Stimulated activated CD4-positive, alpha-beta T cell treated with anti-CD3 and anti-CD28 coated beads, Interleukin-2, amount 100 ng/mL, for 24 hours (primary cell): ENCODE measurements at places on chromosomes 5 and 9.

DNA sequence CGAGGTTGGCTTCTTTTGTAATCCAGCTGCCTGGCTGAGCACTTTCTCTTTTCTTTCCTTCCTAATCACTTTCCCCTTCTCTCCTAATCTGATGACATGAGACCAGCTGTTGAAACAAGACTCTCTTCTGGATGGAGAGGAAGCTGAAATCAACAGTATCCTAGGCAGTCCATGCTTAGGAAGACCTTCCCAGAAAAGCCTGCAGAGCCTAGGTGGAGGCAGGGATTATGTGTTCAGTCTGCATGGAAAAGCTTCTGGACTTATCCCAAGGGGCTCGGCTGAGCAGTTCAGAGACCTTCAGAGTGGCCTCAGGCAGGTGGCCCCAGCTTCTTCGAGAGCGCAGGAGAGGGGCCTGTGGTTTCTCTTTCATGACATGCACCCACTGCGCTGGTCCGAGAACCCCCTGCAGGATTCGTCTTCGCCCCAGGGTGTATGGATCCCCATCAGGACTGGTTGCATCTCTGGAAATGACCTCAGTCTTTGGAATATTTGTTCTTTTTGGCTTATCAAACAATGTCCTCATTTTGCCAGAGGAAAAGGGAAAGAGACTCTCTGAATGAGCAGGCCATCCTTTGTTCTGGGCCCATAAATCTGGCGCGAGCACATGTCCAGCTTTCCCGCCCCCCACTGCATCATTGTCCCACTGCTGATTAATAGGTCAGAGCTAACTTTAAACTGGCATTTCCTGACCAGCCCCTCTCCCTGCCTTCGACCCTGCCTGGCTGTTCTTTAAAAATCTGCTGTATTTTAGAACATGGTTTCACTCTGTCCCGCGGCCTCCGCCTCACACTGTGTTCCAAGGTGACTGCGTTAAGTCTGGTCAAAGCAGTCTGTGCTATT is 177.9 kb upstream of the KLF4 start:
- DNase-seq: no peak

DNA sequence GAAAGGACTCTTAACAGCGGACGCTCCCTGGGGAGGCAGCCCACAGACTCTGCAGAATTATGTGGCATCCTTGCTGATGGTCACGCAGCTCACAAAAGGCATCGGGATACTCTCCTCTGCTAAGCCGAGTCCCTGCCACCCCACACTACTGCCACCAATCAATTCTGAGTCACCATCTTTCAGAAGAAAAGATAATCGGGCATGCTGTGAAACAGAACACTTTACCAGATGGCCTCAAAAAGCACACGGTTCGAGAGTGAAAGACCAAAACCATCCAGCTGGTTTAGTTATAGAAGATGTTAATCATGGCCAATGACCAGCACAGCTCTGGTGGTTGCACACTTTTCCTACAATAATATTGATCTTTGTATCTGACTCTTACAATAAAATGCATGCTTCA is 136.3 kb downstream of the MYO10 start:
- no peak for DNase-seq

- no peak for DNase-seq
These were observed 908.0 kb upstream of the COX7C start for GRCh38 chr5:85709728-85710127.

- no peak for DNase-seq
These were observed 764 bp upstream of the GRIN1 start for GRCh38 chr9:137138058-137138721.

GRCh38 chr9:114153761-114154599 is 1.4 kb upstream of the COL27A1 start:
- DNase-seq: peak; percentile 10

DNA sequence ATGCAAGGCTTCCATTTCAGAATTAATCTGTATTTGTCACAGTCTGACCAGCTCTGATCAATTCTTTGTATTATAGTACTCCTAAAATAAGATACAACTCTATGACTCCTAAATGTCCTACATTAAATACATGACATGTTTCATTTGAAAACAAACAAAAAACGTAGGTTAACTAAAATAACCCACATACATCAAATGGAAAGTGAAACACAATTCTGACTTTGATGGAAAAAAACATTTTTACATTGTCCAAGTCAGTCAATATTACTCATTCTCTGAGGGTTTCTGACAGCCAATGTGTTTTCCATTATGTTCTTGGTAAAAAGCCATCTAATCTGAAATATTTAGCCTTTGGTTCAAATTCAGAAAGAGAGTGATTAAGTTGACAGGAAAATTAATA is 8.7 kb downstream of the HMGCS1 start:
- DNase-seq: no peak

DNA sequence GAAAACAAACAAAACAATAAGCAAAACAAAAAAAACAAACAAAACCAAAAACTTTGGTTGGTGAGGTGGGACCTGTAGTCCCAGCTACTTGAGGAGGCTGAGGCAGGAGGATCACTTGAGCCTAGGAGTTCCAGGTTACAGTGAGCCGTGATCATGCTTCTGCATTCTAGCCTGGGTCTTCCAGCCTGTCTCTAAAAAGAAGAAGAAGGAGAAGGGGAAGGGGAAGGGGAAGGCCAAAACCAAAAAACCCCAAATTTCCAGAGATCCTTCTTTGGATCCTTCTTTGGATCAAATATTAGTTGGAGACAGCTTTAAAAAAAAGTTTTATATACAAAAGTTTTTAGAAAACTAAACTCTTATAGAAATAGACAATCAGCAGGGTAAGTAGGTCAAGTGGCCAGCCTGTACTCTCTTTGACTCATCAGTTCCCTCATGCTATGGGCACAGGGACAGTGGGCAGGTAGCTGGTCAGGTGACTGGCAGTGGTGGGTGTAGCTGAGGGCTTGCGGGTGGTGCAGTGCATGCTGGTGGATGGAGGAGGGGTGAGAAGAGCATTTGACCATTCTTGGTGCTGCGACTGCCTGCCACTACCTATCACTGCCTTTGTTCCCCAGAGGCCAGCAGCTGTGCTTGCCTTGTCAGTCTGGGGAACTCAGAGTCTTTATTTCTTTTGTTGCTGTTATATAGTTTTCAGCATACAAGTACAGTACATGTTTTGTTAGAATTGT is 12.6 kb downstream of the RCL1 start:
- DNase-seq: no peak

- DNase-seq: no peak
These were observed 21.5 kb downstream of the XPA start for GRCh38 chr9:97675655-97676054.

DNA sequence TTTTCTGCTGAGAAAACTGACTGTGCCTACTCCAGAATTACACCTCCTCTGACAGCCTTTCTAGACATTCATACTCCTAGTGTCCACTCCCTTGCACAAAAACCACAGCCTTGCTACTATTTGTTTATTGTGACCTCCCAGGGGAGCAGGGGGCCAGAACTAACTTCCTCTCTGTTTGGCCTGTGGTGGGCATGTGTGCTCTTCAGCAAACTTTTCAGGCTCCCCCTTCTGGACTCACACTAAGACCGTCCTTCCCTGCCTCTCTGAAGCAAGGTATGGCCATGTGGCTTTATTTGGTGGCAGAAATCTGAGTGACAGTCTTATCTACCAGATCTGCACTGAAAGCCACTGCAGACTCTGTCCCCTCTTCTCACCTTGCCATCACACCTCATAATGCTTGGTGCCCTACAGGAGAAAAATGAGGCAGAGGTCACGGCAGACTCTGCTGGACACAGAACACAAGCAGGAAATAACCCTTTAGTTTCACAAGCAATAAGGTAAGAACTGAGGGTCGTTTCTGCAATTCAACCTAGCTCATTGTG is 28.2 kb downstream of the LIFR start:
- DNase-seq: no peak

DNA sequence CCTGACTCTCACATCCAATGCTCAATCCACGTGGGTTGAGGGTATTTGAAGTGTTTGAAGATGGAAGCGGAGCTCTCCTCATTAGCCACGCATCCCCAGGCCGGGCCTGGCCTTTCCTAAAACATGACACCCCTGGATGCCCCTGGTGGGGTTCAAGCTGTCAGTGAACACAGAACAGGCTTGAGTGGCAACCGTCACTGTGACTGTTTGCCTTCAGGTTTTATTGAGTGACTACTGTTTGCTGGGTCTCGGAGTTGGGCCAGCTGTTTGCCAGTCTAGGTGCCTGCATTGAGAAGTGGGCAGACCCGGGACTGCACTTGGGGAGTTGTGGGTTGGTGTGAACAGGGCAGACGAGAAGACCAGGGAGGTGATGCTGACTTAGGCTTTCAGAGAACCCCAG is 7.8 kb upstream of the OLFM1 start:
- no peak for DNase-seq

GRCh38 chr9:114050226-114050568 is 27.9 kb downstream of the AMBP start:
- no peak for DNase-seq

- DNase-seq: no peak
These were observed 55.2 kb downstream of the SLC28A3 start for GRCh38 chr9:84285381-84285780.

DNA sequence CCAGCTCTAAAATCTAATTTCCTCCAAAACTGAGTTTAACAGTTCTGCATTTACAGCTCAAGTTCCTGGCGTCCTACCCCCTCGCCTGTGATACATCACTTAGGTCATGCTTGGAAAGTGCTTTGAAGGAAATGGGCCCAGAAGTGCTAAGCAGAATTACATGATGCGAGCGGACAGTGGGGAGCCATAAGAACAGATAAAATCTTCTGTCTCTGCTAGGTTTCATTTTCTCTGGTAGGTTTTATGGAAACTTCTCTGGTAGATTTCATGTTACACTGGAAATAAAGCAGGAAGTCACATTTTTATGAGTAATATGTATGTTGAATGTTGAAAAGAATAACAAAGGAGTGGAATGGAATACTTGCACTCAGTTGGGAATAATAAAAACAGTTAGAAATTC is 138.3 kb downstream of the ZDHHC21 start:
- no peak for DNase-seq

DNA sequence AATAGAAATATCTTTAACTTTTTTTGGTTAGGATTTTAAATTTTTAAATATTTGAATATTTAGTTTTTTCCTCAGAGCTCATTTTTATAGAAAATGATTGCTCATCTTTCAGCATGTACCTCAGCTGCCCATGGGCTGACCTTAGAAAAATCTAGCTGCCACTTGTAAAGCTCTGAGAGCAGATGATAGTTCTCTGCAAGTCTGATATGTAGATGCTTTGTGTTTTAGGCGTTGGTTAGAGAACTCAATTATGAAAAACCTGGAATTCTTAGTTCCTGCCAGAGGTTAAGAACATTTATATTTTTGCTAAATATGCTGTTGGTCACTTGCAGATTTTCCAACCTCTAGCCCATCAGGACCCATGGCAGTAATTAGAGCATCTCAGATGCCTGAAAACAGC is 15.1 kb downstream of the OTULIN start:
- no peak for DNase-seq

DNA sequence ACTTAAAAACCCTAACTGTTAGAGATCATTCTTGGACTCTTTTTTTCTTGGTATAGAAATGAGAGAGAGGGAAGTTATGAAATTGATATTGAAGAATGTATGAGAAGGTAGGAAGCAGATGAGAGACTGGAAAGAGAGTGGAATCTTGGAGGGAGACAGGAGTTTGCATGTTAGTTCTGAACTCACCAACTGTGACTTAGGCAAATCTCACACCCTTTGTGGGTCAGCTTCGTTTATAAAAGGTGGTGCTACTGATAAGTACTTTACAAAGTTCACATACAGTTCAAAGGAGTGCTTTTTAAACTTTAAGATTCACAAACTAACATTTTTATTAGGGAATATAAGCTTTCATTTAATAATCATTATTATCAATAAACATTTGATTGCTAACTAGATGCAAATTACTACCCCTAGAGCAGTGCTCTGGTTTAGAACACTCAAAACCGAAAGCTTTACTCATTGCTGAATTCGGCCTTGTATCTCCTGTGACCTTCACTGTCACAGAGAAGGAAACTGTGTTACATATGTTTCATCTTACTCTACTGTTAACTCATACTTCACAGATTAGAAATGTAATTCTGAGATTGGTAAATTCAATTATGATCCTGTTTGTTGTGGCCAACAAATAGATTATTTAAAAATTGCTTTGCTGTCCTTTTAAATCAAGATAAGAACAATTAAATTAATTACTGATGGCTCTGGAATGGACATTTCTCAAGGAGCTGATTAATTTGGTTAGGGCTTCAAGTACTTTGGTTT is 143.2 kb downstream of the RMI1 start:
- no peak for DNase-seq

GRCh38 chr9:37761511-37761910 is 7.9 kb downstream of the TRMT10B start:
- no peak for DNase-seq

GRCh38 chr5:168307925-168308584 is 16.6 kb downstream of the WWC1 start:
- DNase-seq: no peak

DNA sequence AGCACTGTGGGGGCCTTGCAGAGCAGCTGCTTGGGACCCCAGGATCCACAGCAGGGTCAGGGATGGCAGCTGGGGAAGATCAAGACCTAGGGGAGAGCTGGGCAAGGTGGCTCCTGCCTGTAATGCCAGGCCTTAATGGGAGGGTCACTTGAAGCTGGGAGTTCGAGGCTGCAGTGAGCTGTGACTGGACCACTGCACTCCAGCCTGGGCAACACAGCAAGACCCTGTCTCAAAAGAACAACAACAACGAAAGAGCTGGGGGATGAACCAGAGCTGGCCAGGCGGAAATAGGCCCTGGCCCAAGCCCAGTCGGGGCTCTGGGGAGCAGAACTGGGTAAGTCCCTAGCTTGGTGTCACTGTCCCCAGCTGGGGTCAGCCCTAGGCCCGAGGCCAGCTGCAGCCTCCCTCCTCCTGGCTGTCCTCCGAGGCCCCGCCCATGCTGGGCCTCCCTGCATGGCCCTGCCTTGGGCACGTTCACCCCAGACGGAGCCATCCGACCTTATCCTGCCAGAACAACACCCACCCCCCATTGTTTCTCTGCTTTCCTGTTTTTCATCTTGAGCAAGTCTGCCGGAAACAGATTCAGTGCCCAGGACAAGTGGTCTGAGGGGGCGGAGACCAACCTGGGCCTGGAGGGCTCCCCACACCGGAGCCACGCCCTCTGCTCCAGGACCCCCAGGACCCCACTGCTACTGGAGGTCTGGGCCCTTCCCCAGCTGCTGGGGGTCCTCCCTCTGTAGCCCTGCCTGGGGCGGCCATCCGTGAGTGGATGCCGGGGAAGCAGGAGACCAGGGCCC is 1.9 kb downstream of the DIPK1B start:
- DNase-seq: no peak

DNA sequence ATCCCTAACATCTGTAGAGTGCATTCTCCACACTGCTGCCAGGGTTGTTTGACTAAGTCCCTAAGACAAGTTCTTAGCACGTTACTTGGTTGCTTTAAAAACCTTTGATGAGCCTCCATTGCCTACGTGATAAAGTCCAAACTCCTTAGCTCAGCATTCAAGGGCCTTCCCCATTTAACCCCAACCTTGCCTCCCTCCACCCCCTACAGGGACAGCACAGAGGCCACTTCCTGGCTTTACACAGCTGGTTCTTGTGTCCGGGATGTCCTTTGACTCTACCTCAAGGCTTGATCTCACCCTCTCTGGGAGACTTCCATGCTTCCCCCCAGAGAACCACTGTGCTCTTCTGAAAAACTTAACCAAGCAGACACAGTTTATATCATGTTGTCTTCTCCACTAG is 29.4 kb downstream of the FAM240B start:
- no peak for DNase-seq

- no peak for DNase-seq
These were observed 13.8 kb downstream of the DNM1 start for GRCh38 chr9:128216781-128217553.
